Naive thymus-derived CD4-positive, alpha-beta T cell (primary cell): ENCODE measurements at places on chromosomes 3 and 15.

- no peak for DNase-seq
Observed at GRCh38 chr3:172471903-172472302, 23.6 kb upstream of the GHSR start.

DNA sequence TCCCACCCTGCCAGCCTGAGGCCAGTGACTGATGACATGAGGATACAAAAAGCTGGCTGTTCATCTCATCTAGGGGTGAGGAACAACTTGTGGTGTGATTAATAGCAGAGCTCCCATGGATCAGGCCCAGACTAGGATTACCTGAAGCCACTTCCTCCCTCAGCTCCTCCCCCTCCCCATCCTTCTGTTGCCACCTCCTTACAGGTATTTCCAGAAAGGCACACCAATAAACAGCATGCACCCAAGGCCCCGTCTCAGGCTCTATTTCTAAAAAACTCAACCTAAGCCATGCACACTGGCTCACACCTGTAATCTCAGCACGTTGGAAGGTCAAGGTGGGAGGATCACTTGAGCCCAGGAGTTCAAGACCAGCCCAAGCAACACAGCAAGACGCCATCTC lies 54.1 kb downstream of the SRGAP3 start:
- no peak for DNase-seq

- no peak for DNase-seq
Observed at GRCh38 chr3:16551342-16551976, 38.0 kb upstream of the RFTN1 start.

GRCh38 chr15:90402767-90403166 lies 14.7 kb downstream of the IQGAP1 start:
- DNase-seq = no peak

- no peak for DNase-seq
Observed at GRCh38 chr3:63992516-63993209, 30.6 kb downstream of the PSMD6 start.

GRCh38 chr3:164278550-164278949 lies 799.7 kb downstream of the SI start:
- DNase-seq = no peak

GRCh38 chr3:30290479-30290878 lies 315.9 kb upstream of the TGFBR2 start:
- no peak for DNase-seq

GRCh38 chr3:126685021-126685420 lies 19.0 kb upstream of the CHCHD6 start:
- DNase-seq = no peak

GRCh38 chr15:95615436-95615835 lies 715.1 kb upstream of the NR2F2 start:
- DNase-seq = no peak

DNA sequence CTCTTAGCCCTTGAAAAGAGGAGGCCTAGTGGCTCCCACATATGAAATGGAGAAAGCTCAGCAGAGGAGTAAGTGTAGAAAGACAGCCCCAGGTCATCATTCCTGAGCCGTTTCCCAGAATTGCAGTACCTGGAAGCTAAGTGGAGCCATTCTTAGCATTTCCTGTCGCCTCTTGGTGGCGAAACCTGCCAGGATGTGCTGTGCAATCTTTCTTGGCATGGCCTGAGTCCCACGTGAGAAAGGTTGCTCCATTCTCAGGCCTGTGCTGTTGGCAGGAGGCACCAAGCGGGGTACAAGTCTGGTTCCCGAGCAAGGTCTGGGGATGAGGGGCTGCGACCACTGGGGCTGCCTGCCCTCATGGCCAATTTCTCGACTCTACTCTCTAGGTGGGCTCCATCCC lies 207.2 kb upstream of the TPM1 start:
- no peak for DNase-seq

- no peak for DNase-seq
Observed at GRCh38 chr15:68885070-68885469, 45.3 kb upstream of the SPESP1 start.

DNA sequence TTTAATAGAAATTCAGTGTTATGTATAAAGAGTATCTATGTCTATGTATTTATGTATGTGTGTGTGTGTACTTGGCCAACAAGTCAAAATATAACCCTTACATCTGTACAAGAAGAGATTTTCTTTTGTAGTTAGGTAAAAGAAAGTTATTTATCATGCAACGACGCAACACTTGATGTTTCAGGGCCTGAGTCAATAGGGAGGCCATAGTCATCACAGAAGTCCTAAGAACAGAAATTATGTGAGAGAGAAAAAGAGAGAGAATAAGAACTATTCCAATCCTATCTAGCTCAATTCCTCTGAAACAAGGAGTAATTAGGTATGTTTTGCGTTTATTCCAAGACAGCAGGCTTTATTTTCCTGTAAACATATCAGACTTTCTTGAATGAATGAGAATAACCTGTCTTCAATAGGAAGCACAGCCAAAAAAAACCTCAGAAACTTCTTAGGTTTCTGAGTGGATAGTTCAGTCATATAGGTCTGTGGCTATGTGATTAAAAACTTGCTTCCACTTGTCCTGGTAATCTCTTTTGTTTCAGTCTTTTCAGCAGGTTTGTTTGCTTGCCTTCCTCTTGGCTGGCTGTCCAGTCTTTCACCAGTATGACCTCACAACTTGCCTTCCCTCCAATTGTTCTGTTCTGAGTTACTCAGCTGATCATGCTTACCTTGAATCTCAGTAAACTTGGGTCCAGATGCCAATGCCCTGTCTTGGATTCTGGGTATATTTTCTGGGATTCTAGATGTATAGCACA lies 382.4 kb upstream of the GBE1 start:
- DNase-seq = no peak

GRCh38 chr3:63863150-63864007 lies at the start of the genes ATXN7 and THOC7:
Gene ATXN7 (plus strand): TSS chr3:63863867. CDS start chr3:63912599, 48,732 bp downstream.
Gene THOC7 (minus strand): TSS chr3:63863805. CDS start chr3:63863790, 15 bp downstream.
- DNase-seq = peak; percentile 51

GRCh38 chr3:29887451-29887850 lies 606.6 kb downstream of the RBMS3 start:
- DNase-seq = no peak

DNA sequence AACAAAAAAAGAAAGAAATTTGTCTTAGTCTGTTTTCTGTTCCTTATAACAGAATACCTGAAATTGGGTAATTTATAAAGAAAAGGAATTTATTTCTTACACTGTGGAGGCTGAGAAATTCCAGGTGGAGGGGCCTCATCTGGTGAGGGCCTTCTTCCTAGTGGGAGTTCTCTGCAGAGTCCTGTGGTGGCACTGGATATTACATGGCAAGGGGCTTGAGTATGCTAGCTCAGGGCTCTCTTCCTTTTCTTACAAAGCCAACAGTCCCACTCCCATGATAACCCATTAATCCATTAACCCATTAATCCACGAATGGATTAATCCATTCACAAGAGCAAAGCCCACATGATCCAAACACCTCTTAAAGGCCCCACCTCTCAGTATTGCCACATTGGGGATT lies 2.9 kb upstream of the SATB1 start:
- DNase-seq = no peak

DNA sequence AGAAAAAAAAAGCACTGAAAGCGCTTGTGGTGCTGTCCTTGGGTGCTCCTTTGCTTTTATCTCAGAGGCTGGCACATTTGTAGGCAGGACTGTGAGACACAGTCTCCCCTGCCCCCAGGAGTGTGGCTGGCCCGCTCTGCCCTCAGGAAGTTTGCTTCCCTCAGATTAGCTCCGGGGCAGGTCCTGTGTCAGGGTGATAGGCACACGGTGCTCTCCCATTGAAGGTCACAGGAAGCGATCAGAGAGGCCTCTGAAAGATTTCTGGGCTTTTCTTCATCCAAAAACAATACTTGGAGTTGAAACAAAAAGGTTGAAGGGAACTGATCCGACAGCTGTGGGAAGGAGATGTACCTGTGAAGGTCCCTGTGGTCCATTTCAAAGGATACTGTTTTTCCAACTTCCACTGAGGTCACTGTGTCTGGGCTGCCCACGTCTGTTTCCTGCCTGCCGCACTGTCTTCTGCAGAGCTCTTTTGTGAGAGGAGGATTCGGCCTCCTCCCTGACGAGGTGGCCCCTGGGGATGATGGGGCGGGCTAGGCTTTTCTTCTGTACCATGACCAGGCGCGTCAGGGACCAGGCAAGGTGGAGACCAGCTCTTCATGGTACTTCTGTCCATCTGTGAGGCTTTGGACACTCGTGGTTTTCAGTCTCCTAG lies 330.5 kb upstream of the CTDSPL start:
- DNase-seq = no peak

DNA sequence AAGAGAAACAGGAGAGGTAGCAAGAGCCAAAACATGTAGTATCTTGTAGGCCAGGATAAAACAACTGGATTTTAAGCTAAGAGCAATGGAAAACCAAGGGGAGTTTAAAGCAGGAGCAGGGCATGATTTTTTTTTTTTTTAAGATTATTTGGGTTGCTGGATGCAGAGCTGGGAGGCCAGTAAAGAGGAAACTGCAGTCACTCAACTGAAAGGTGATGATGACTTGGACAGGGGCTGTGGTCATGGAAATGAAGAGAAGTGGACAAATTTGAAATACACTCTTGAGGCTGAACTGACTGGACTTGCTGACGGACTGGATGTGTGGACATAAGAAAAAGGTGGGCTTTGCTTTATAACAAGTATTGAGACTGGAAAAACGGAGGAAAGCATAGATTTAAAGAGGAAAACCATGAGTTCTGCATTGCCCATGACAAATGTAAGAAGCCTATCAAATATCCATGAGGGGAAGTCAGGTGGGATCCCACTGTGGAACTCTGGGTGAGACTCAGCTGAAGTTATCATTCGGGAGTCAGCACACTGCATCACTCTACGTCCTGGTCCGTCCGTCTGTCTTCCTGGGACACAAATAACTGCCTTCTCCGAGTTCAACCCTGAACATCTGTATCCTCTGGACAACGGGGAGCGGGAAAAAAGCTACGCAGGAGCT lies 688 bp downstream of the XPC start:
- no peak for DNase-seq
